ENCODE measurements at places on chromosomes 11 and 22. TPM values are rescaled to one million over a fixed set of nuclear protein-coding genes. Genes with fewer than 3 reads are reported as not detected.

DNA sequence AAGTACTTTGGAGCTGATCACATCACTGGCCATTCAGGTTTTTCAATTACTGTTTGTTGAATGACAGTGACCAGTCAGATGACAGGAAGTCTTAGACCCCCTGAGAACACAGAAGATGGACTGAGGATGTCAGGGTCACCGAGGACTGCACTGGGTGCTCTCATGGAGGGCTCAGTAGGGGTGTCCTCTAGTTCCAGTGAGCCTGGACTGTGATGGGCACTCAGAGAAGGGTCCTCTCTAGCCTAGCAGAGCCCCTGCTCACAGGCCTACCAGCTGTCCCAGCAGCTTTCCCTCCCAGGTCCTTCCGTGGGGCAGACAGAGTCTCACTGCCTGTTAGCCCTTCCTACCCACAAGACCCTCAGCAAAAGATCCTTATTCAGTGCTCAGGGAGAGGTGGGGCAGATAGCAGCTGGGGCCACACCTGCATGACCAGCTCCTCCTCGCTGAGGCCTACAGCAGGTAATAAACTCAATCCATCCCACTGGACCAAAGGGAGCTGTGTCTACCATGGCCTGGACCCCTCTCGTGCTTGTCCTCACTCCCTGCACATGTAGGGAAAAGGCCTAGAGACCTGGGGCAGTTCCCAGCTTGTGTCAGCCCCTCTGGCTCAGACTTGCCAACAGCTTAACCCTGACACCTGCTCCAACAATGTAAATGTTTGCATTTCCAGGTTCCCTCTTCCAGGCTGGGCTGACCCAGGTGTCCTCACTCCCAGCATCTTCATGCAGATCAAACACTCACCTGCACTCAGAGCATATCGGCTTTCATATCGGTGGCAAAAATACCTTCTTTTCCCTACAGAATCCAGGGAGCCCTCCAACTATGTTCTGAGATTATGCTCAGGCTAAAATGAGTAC lies 25.2 kb upstream of the VPREB1 start:
- no peak overlapping the region for H3K4me3 ChIP-seq
- H3K4me1 ChIP-seq = no peaks in the 10 kb centered on the region
- no peaks in the 10 kb centered on the region for H3K36me3 ChIP-seq
- no peak for DNase-seq
- H3K27ac ChIP-seq = no peak overlapping the region

- H3K4me1 ChIP-seq = peaks cover 35% of the 10 kb centered on the region
- DNase-seq = no peak
- no peaks in the 10 kb centered on the region for H3K36me3 ChIP-seq
Measured at GRCh38 chr11:117094776-117095175, 3.5 kb downstream of the SIK3 start.

- no peaks in the 10 kb centered on the region for H3K27me3 ChIP-seq
- H3K27ac ChIP-seq = no peak overlapping the region
- DNase-seq = no peak
- H3K4me1 ChIP-seq = no peaks in the 10 kb centered on the region
- no peak overlapping the region for H3K4me3 ChIP-seq
Measured at GRCh38 chr11:73576185-73576614, 21.7 kb downstream of the FAM168A start.

DNA sequence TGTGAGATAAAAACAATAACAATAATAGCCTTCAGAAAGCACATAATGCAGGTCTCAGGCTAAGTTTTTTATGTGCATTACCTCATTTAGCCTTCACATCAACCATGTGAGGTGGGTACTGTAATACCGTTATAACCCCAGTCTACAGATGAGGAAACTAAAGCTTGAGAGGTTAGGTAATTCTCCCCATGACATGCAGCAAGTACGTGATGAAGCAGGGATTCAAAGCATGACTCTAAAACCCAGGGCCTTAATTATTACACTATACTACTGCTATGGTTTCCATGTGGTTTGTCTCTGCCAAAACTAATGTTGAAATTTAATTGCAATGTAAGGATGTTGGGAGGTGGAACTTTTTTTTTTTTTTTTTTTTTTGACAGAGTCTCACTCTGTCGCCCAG lies 37.7 kb upstream of the FDX1 start:
- no peaks in the 10 kb centered on the region for H3K27me3 ChIP-seq
- no peak for DNase-seq
- H3K36me3 ChIP-seq = no peaks in the 10 kb centered on the region
- no peak overlapping the region for H3K27ac ChIP-seq

DNA sequence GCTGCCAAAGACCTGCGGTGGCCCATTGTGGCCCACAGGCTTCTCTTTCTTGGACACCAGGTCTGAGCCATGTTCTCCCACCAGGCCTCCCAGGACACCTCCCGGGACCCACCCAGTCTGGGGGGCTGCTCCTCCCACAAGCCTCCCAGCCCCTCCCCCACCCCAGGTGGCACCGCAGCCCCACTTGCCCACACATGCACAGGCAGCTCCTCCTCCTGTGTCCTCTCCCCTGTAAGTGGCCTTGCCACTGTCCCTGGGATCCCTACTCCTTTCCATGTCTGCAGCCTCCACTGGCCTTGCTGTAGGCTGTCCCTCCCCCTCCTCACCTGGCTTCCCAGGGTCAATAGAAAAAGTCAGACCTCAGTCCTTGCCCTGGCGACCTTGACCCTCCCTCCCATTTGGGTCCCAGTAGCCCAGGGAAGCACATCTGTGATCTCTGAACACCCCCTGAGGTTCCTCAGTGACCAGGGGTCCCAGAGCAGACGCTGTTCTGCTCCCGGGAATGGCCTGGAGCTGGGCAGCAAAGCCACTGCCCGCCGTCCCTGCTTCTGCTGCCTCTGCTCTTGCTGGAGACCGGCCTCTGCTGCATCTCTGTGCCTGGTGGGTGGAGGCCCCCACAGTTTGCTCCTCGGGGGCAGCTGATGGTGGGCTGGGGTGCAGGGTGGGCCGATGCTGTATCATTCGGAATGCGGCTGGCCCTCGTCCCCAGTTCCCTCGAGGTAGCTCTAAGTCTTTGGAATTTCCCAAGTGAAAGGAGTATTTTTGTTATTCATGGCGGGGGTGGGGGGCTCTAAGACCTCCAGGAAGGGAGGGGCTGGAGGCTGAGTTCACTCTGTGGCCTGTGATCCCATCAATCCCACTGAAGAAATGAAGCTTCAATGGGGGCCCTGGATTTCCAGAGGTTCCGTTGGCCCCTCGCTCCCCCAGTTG lies 43.6 kb downstream of the ARHGAP8 start:
- no peak overlapping the region for H3K4me3 ChIP-seq
- H3K36me3 ChIP-seq = no peaks in the 10 kb centered on the region
- H3K4me1 ChIP-seq = no peaks in the 10 kb centered on the region
- no peak overlapping the region for H3K27ac ChIP-seq

- no peak for DNase-seq
- no peaks in the 10 kb centered on the region for H3K27me3 ChIP-seq
- peaks cover 14% of the 10 kb centered on the region for H3K4me1 ChIP-seq
- no peaks in the 10 kb centered on the region for H3K36me3 ChIP-seq
Measured at GRCh38 chr11:116792144-116792868, 627 bp upstream of the APOA5 start.

DNA sequence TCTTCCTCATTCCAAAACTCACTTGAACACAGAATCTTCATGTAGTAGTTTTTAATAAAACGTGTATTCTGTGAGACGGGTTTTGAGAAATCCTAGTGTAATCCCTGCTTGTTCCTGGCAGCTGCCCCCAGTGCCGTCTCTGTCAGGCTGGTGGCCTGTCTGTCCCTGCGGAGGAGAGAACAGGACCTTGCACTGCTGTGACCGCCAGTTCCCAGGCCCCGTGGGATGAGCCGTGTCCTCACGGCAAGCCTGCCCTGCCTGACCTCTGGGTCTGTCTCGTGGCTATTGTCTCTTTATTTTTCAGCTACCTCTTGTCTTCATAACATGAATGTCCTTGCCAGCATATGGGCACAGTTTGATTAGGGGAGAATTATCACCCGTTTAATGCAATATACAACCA lies 535.5 kb upstream of the B3GAT1 start:
- no peak overlapping the region for H3K27ac ChIP-seq
- H3K27me3 ChIP-seq = no peaks in the 10 kb centered on the region
- no peaks in the 10 kb centered on the region for H3K36me3 ChIP-seq
- H3K4me1 ChIP-seq = peaks cover 12% of the 10 kb centered on the region
- DNase-seq = no peak
- no peak overlapping the region for H3K4me3 ChIP-seq

- H3K4me1 ChIP-seq = peaks cover 8% of the 10 kb centered on the region
- no peaks in the 10 kb centered on the region for H3K27me3 ChIP-seq
- H3K27ac ChIP-seq = no peak overlapping the region
- DNase-seq = peak; percentile 88
- no peak overlapping the region for H3K4me3 ChIP-seq
Measured at GRCh38 chr11:2420502-2421225, 20.1 kb downstream of the TSSC4 start.

DNA sequence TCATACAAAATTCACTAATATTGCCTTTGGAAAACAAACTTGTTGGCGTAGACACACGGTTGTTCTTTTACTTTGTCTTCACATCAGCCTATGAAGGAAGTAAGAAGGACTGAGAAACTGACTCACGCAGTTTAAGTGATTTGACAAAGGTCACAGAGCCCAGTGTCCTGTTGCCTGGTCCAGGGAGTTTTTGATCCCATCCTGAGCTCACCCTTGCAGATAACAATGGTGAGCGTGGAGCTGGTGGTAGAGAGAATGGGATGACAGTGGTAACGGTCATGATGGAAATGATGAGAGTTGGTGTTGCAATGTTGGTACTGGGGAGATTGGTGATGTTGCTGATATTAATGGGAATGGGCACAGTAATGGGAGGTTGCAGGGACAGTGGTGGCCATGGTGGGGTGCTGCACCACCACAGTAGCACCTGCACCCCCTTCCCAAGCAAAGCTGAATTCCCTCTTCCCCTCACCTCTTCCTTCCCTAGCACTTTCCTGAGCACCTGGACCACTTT lies 22.0 kb downstream of the CREB3L1 start:
- H3K4me3 ChIP-seq = no peak overlapping the region
- H3K36me3 ChIP-seq = no peaks in the 10 kb centered on the region
- no peak for DNase-seq

GRCh38 chr11:69178819-69179482 lies 23.2 kb downstream of the SMIM38 start:
- H3K4me1 ChIP-seq = no peaks in the 10 kb centered on the region
- H3K27me3 ChIP-seq = no peaks in the 10 kb centered on the region
- H3K4me3 ChIP-seq = no peak overlapping the region
- no peak for DNase-seq
- no peaks in the 10 kb centered on the region for H3K36me3 ChIP-seq
- H3K27ac ChIP-seq = no peak overlapping the region

- H3K4me3 ChIP-seq = no peak overlapping the region
- DNase-seq = no peak
- no peak overlapping the region for H3K27ac ChIP-seq
Measured at GRCh38 chr11:745428-745827, 1.8 kb upstream of the TALDO1 start.

GRCh38 chr11:47057365-47057764 lies 119.3 kb downstream of the ARFGAP2 start:
- no peaks in the 10 kb centered on the region for H3K27me3 ChIP-seq
- no peak overlapping the region for H3K4me3 ChIP-seq
- H3K27ac ChIP-seq = no peak overlapping the region
- DNase-seq = no peak
- H3K4me1 ChIP-seq = no peaks in the 10 kb centered on the region

GRCh38 chr22:16824716-16825687 lies at the start of gene XKR3:
Gene XKR3 (minus strand): TSS chr22:16825411. CDS start chr22:16808073, 17,338 bp downstream.
- no peaks in the 10 kb centered on the region for H3K36me3 ChIP-seq
- peaks cover 5% of the 10 kb centered on the region for H3K4me1 ChIP-seq
- no peaks in the 10 kb centered on the region for H3K27me3 ChIP-seq
- peak within 1 kb of the TSS; percentile 14 for H3K27ac ChIP-seq

DNA sequence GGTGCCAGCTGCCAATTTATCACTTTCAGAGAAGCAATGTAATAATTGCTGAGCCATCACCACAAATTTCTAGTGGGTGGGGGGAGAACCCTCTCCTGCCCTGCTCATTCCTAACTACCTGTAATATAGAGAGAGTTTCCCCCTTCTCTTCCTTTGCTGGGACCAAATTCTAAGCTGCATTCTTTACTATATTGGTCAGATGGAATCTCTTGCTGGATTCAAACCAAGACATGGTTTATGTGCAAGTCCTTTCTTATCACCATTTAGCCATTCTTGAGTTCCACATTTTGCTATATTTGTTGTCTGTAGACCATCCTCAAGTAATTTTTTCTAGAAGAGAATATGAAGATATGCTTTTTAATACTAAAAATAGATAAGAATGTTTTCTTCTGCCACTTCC lies 452.1 kb downstream of the MN1 start:
- DNase-seq = no peak
- no peaks in the 10 kb centered on the region for H3K4me1 ChIP-seq
- H3K27ac ChIP-seq = no peak overlapping the region
- H3K36me3 ChIP-seq = no peaks in the 10 kb centered on the region
- no peak overlapping the region for H3K4me3 ChIP-seq

- H3K27ac ChIP-seq = no peak overlapping the region
- DNase-seq = no peak
- H3K4me1 ChIP-seq = no peaks in the 10 kb centered on the region
- H3K36me3 ChIP-seq = peaks cover 53% of the 10 kb centered on the region
Measured at GRCh38 chr11:113334183-113334582, 19.8 kb downstream of the TTC12 start.

DNA sequence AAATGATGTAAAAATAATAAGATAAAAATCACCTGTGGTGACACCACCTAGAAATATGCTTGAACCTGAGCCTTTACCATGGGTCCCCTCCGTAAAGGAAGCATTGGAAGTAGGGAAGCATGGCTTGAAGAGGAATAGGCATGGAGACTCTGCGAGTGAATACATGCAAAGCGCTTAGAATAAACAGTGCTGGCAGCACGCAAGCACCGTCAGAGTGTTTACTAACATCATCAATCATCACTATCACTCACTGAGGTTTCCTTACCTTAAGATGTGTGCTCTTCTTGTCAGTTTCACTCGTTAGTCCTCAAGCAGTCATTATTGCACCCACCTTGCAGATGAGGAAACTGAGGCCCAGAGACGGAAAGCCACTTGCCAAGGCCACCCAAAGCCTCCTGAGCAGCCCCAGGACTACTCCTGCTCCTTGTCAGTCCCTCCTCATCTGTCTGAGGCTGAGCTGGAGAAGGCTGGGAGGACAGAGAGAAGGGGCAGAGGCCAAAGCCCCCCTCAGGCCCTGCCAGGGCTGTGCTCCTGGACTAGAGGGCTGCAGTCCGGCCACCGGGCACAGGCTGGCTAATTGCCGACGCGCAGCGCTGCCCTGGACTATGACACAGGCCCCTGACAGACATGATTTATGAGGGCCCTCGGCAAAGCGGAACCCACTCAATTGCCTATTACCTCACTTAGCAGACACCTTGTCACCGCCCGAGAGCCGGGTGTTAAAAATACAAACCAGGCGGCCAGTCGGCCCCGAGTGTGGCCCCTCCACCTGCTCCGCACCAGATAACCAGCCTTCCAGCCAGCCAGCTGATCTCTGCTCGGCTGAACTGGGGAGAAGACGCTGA lies 168.9 kb downstream of the MN1 start:
- no peak overlapping the region for H3K27ac ChIP-seq
- no peak overlapping the region for H3K4me3 ChIP-seq
- no peaks in the 10 kb centered on the region for H3K36me3 ChIP-seq

Gene DEUP1
- not detected for total RNA-seq

Gene PAX6
- not detected for total RNA-seq

Gene TMEM184B
- total RNA-seq = 79.2 TPM

Gene GPR83
- total RNA-seq = 0.12 TPM

Data from upper lobe of right lung (tissue), 1 donor.